ENCODE measurements at places on chromosomes 7 and 10.

- peak; percentile 66 for DNase-seq
These were observed 109.9 kb downstream of the AHR start for GRCh38 chr7:17408245-17408903.

- DNase-seq: no peak
These were observed 1135.4 kb downstream of the XPNPEP1 start for GRCh38 chr10:108787932-108788331.

- no peak for DNase-seq
These were observed 89.8 kb upstream of the HABP2 start for GRCh38 chr10:113463083-113463482.

- DNase-seq: peak; percentile 73
These were observed 106.9 kb upstream of the GPR26 start for GRCh38 chr10:123559066-123559822.

- DNase-seq: peak; percentile 69
These were observed 48.1 kb downstream of the INSYN2A start for GRCh38 chr10:127148066-127148932.

DNA sequence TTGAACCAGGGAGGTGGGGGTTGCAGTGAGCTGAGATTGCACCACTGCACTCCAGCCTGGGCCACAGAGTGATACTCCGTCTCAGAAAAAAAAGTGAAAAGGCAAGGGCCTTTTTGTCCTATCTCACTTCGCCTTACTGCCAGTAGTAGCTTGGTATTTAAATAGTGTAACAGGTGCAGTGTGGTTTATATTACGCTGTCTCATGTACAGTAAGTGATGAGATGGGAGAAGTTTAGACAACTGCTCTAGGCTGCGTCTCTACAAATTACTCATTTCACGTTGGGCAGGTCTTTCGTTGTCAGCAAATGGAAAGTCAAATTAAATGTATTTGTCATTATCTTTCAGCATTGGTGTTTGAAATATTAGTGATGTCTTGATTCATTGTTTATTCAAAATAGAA, 15.5 kb upstream of the PFKFB3 start:
- DNase-seq: peak; percentile 80

DNA sequence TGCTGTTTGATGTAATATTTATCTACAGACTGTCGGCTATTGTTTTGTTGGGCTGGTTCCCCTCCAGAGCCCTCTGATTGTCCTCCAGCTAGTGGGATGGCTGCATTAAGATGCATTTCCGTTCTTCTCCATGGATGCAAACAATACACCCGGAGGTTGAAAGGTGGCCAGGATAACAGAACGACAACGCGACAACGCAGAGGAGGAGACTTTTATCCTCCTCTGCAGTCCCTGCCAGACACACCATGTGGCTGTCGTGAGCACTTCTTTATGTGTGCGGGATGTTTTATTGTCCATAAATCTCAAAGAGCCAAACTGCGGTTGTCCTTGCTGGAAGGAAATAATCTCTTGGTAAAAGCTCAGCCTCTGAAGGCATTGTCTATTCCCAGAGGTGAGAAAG, 39.1 kb upstream of the TCERG1L start:
- DNase-seq: no peak

- DNase-seq: no peak
These were observed 157.9 kb downstream of the GFRA1 start for GRCh38 chr10:116115036-116115641.

GRCh38 chr10:33487014-33487776, 152.7 kb upstream of the NRP1 start:
- DNase-seq: no peak

GRCh38 chr10:20128811-20129210, 312.6 kb downstream of the PLXDC2 start:
- no peak for DNase-seq

DNA sequence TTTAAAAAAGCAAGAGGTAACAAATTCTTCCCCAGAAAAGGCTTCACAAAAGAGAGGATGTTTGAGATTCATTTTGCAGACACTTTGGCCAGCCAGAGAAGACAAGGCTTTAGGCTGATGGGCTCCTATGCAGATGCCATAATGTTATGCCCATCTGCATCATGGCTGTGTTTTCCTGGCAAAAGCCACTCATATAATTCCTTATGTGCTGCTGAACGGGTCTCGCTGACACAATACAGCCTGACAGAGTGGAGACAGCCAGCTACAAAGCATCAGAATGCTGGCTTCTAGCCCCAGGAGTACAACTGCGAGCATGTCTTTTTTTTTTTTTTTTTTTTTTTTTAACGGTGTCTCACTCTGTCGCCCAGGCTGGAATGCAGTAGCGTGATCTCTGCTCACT, 1157.4 kb upstream of the AUTS2 start:
- DNase-seq: no peak

- peak; percentile 93 for DNase-seq
These were observed 1.3 kb upstream of the C10orf67 start for GRCh38 chr10:23345861-23346260.

GRCh38 chr7:149310113-149310836, 48.3 kb downstream of the ZNF783 start:
- peak; percentile 22 for DNase-seq

GRCh38 chr10:118798231-118798662, 43.5 kb upstream of the CACUL1 start:
- DNase-seq: no peak

DNA sequence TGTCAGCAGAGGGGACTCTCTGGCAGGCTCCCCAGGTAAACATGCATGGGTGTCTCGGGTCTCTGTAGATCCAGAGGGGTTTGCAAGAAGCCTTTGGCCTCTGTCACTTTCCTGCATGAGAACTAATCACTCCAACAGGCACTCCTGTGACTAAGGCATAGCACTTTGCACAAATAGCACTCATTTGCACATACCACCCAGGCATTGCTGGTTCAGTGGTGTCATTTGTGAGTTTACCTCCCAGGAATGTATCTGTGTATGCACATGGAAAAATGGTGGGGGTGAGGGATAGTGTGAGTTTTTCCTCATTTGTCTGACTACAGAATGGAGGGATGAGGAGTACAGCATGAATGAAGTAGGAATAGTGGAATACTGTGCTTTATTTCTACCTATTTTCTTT, 39.5 kb downstream of the CNNM1 start:
- DNase-seq: no peak

DNA sequence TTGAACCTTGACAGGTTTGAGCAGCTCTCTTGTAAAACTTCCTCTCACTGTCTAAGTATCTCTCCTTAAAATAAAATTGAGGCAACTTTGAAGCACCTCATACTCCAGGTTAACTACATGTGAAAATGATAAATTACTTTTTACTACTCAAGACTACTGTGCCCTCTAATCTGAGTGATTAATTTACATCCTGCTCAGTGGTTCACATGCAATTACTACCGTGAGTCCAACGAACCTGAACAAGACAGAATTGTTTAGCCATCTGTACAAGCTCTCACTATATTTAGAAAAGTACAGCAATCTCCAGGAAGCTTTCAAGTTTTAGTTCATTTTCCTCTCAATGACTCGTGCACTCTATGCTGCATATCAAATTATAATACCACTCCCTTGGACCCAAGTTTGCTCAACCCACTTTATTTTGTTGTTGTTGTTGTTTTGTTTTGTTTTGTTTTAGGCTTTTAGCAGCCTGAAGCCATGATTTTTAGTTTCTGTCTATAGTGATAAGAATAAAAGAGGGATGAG, 21.2 kb downstream of the PDE1C start:
- DNase-seq: no peak

GRCh38 chr10:2456834-2457233, 610.5 kb upstream of the PFKP start:
- DNase-seq: no peak

- DNase-seq: no peak
These were observed 884.4 kb upstream of the CELF2 start for GRCh38 chr10:10133281-10133680.

DNA sequence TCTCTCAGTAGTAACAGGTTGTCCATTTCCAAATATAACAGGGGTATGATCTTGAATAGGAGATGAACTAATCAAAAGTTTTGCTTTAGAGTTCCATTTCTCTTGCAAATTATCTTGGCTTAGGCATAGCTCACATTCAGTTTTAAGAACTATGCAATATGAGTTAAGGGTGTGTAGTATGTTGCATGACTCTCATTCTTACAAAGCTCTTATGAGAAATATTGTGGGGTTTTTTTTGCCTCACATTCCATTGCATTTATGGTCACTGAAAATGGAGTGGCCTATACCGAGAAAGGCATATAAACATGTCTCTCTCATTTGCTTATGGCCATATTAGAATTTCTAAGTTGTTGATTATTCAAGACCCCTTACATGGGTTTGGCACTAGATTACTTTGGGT, 48.5 kb upstream of the LAMB1 start:
- DNase-seq: no peak

- no peak for DNase-seq
These were observed 2.0 kb downstream of the PAOX start for GRCh38 chr10:133381036-133381435.

GRCh38 chr7:31563951-31564350, 50.1 kb downstream of the ITPRID1 start:
- no peak for DNase-seq

DNA sequence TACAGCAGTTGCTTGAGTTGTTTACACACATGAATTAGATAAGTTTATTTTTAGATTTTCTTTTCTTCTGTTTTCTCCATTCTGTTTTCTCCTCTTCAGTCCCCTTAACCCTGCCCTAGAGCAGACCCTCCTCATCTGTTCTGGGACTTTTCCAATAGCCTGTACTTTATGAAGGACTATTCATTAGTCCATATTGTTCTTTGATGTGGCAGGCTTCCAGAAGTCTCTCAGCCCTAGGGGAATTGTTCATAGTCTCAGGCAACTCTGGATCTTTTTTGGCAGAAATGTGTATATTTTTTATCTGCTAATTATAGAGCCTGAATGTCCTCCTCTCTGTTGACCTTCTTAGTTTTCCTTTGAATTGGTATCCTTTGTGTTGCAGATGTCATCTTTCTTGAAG, 25.4 kb downstream of the KAT6B start:
- DNase-seq: no peak

DNA sequence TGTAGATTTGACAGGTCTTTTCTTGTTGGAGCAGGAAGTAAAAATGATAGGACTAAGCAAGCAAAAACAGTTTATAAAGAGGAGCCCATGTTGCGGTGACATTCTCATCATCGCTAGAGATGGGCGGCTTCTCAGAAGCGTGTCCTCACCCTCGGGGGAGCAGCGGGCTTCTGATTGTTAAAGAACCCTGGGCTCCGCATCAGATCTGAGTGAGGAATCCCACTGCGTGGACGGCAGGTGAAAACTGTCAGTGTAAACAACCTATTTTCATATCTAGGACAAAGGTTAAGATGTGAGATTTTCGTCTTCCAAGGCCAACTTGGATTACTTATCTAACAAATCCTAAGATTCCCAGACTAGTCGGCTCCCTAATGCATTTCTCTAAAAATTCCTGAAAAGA, 177.6 kb downstream of the ADARB2 start:
- DNase-seq: no peak

GRCh38 chr7:33883671-33883965, 21.7 kb upstream of the BMPER start:
- DNase-seq: no peak

DNA sequence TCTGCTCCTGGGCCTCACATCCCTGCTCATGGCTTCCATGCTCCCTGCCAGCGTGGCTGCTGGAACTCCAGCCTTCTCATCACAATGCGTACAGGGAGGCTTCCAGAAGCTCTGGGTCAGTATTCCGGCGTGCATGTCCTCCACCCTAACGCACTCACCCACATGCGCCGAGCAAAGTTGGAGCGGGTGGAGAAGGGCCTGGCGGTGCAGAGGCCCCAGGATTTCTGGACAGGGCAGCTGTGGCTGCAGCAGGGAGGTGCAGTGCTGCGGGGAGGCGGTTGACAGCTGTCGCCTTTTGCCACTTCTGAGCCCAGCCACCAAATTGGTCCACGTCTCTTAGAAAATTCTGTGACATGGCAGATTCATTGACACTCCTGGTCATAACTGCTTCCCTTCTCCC, 33.6 kb upstream of the FAM20C start:
- DNase-seq: no peak

GRCh38 chr7:158586499-158587161, 993 bp downstream of the PTPRN2 start:
- no peak for DNase-seq

DNA sequence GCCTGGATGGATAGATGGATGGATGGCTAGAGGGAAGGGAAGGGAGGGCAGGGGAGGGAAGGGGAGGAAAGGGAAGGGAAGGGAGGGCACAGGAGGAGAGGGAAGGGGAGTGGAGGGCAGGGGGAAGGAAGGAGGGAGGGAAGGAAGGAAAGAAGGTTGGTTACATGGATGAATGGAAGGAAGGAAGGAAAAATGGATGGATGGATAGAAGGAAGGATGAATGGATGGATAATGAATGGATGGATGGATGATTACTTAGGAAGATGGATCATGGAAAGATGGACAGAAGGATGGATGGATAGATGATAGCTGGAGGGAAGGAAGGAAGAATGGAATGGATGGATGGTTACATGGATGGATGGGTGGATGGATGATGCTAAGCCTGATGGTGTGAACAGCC, 451.7 kb upstream of the FOXK1 start:
- no peak for DNase-seq

- DNase-seq: no peak
These were observed 13.7 kb upstream of the CROT start for GRCh38 chr7:87331687-87332252.

- no peak for DNase-seq
These were observed 10.1 kb downstream of the HNRNPA2B1 start for GRCh38 chr7:26190417-26190869.

DNA sequence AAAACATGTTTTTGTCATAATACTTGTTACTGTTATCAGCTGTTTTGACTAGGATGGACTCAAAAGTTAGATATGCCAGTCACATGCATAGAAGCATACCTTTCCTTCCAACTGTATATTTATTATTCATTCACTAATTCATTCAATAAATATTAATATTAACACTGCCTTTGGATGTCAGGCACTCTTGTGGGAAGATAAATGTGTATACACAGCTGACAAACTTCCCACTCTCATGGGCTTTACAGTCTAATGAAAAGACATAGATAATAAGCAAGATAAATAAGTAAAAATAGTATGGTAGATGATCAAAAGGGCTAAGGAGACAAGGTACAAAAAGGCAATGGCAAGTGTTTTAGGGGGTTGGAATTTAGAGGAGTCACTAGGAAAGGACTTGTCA, 180.1 kb upstream of the SMIM30 start:
- DNase-seq: no peak

DNA sequence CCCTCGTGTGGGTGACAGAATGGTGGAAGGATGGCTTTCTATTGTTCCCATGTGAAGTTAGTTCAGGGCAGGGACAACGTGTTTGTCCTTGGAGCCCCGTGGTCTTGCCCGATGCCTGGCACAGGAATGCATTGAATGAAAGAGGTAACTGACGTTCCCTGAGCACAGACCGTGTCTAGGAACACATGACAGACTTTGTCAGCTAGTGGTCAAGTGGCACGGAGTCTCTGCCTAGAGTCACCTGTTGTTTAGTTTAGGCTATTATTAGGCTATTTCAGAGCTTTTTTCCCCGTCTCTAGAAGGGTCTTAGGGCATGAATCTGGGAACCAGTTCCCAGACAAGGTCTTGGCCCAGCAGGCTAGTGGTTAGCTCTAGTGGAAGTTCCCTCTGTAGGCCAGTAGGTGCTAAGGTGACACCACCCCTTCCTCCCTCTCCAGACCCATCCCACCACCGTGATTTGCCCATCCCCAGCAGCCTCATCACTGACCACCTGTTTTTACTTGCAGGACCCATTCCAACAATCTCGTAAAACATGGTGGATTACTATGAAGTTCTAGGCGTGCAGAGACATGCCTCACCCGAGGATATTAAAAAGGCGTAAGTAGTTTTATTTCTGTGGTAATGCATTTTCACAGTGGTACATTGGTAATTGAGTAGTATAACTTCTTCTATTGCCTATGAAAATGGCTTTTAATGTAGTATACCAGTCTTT, 21.4 kb downstream of the DNAJB6 start:
- peak; percentile 71 for DNase-seq

GRCh38 chr7:35748371-35748770, 52.5 kb upstream of the SEPTIN7 start:
- no peak for DNase-seq
